ENCODE measurements at places on chromosomes 2 and 18. TPM values are rescaled to one million over a fixed set of nuclear protein-coding genes. Genes with fewer than 3 reads are reported as not detected.

INHA gene
- polyA plus RNA-seq: 0.46 TPM

CLEC4F gene
- polyA plus RNA-seq: not detected

GRCh38 chr2:226125176-226125883 lies 674.3 kb downstream of the IRS1 start:
- no peak for DNase-seq

DNA sequence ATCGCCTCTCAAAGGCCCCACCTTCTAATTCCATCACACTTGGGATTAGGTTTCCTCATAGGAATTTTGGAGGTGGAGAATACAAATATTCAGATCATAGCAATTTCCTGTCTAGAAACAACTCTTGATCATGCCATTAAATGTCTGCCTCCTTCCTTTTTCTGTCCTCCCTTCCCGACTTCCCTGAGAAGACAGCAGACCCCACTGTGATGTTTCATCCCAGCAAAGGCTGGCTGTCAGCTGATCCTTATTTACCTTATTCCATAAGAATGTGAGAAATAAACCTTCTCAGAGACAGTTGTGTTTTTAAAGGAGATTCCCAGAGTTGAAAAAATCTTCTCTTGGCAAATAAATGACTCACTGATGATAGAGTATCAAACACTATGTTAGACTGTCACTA lies 133.9 kb downstream of the TDRD15 start:
- no peak for DNase-seq

GRCh38 chr2:200470230-200470629 lies 39.6 kb downstream of the KCTD18 start:
- no peak for DNase-seq
